ENCODE measurements at places on chromosomes 11 and 22. TPM values are rescaled to one million over a fixed set of nuclear protein-coding genes. Genes with fewer than 3 reads are reported as not detected.

The TMEM45B gene
- polyA plus RNA-seq: 14.0 TPM

- no peaks in the 10 kb centered on the region for H3K4me1 ChIP-seq
- no peaks in the 10 kb centered on the region for H3K27me3 ChIP-seq
- H3K36me3 ChIP-seq: no peaks in the 10 kb centered on the region
- no peak overlapping the region for H3K4me3 ChIP-seq
These were observed 386.2 kb downstream of the CADM1 start for GRCh38 chr11:115117956-115118493.

DNA sequence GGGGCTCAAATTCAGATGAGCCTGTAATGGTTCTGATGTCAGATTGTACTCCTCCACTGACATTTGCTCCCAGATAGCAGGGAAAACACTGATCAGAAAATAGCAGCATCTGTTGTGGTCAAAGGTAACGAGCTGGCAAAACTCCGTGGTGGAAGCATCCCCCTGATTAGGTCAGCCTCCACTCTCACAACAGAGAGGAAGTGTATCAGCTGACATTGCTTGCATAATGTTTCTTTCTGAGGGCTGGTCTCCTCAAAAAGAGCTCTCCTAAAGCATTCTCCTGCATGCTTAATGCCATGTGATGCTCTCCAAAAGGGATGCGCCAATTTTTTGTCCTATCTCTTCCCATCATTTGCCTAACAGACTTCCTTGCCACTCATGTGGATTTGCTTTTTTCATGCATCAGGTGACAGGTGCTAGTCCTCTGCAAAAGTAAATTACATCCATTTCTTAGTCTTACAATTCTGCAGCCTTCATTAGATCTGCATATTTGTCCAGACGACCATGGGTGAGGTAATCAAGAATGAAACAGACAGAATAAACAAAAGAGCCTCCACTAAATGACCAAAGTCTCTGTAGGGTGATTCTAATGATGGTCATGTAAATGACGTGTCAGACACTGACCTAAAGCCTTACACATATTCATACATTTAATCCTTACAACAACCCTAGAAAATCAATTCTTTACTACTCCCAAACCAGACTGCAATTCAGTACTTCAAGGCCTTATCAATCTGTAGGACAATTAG lies 6.4 kb upstream of the TENM4 start:
- no peaks in the 10 kb centered on the region for H3K36me3 ChIP-seq
- H3K4me1 ChIP-seq: no peaks in the 10 kb centered on the region
- H3K4me3 ChIP-seq: no peak overlapping the region
- DNase-seq: no peak
- H3K27me3 ChIP-seq: no peaks in the 10 kb centered on the region

DNA sequence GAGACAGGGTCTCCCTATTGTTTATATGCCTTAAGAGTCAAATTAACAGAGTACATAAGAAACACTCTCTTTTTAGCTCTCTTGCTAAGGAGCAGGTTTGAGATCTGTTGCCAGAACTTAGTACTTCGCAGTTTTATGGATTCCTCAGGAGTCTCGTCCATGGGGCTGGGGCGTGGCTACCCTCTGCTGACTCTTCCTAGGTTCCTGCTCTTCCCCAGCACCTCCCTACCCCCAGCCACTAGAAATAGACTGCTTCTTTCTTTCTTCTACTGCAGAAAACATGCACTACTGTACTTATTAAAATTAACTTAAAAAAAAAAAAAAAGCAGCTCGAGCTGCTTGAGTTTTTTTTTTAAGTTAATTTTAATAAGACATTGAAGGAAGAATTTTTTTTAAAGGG lies 8.0 kb downstream of the FAM118B start:
- H3K27me3 ChIP-seq: no peaks in the 10 kb centered on the region
- H3K36me3 ChIP-seq: no peaks in the 10 kb centered on the region
- no peaks in the 10 kb centered on the region for H3K4me1 ChIP-seq
- no peak overlapping the region for H3K4me3 ChIP-seq

GRCh38 chr22:27060190-27060589 lies 402.8 kb downstream of the MIAT start:
- no peaks in the 10 kb centered on the region for H3K27me3 ChIP-seq
- no peaks in the 10 kb centered on the region for H3K4me1 ChIP-seq
- no peak for DNase-seq
- H3K4me3 ChIP-seq: no peak overlapping the region

DNA sequence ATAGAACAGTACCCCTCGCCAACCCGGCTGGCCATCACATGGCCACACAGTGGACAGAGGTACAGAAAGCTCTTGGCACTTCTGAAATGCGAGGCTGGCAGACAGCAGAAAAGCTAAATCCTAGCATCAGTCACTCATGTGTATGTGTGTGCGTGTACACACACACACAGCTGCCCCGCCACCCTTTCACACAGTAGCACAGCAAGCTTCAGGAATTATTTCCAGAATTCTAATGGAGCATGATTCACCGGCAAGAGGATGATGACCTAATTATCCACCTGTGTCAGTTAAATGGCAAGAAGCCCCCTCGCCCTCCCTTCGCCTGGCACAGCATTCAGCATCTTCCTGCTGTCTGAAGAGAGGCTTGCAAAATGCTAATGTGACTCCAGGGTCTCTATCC lies 336.0 kb downstream of the SHANK2 start:
- no peaks in the 10 kb centered on the region for H3K4me1 ChIP-seq
- H3K27me3 ChIP-seq: no peaks in the 10 kb centered on the region
- DNase-seq: no peak
- no peak overlapping the region for H3K4me3 ChIP-seq
- no peak overlapping the region for H3K27ac ChIP-seq
- no peaks in the 10 kb centered on the region for H3K36me3 ChIP-seq

- H3K36me3 ChIP-seq: no peaks in the 10 kb centered on the region
- H3K4me1 ChIP-seq: no peaks in the 10 kb centered on the region
- no peak for DNase-seq
- no peak overlapping the region for H3K4me3 ChIP-seq
- no peaks in the 10 kb centered on the region for H3K27me3 ChIP-seq
- no peak overlapping the region for H3K27ac ChIP-seq
These were observed 230.3 kb downstream of the CSNK2A3 start for GRCh38 chr11:11122749-11123148.

DNA sequence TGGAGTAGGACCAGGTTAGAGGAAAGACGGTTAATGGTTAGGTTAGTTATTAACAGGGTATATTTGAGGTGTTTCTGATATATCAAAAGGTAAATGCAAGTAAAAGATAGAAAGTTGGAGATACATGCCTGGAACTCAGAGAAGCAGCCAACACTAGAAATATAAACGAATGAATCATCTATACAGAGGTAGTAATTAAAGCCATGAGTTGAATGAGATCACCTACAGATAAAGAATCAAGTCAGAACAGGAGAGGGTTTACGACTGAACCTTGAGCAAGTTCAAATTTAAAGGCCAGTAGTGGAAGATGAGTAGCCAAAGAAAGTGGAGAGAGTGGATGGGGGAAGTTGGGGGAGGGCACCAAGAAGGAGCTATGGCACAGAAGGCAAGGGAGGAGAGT lies 73.9 kb downstream of the SPON1 start:
- no peaks in the 10 kb centered on the region for H3K27me3 ChIP-seq
- H3K4me1 ChIP-seq: no peaks in the 10 kb centered on the region
- DNase-seq: no peak
- no peaks in the 10 kb centered on the region for H3K36me3 ChIP-seq

The CATSPER1 gene
- not detected for polyA plus RNA-seq

The POU2AF1 gene
- 0.37 TPM for polyA plus RNA-seq

DNA sequence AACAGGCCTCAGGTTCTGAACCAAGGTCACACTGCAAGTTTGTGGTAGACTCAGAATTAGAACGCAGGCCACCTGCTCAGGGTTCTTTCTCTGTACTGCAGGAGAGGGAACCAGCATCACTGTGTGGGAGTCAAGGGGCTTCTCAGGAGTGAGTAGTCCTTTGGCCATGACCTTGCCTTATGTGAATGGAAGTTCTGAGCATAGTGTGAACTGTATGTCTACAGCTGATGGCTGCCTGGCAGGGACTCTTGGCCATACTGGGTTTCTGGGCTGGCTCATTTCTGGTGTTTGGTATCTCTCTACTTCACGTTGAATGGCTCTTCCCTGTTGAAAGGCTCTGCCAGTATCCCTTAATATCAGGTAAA lies 40.1 kb upstream of the TUB start:
- no peak for DNase-seq
- H3K36me3 ChIP-seq: no peaks in the 10 kb centered on the region
- no peaks in the 10 kb centered on the region for H3K4me1 ChIP-seq
- H3K27me3 ChIP-seq: no peaks in the 10 kb centered on the region
- H3K4me3 ChIP-seq: no peak overlapping the region

The OR52A1 gene
- polyA plus RNA-seq: not detected

GRCh38 chr11:65821107-65821506 lies 12.7 kb upstream of the SNX32 start:
- peaks cover 12% of the 10 kb centered on the region for H3K4me1 ChIP-seq
- H3K27me3 ChIP-seq: no peaks in the 10 kb centered on the region
- DNase-seq: no peak
- no peak overlapping the region for H3K27ac ChIP-seq
- H3K36me3 ChIP-seq: no peaks in the 10 kb centered on the region
- H3K4me3 ChIP-seq: no peak overlapping the region

DNA sequence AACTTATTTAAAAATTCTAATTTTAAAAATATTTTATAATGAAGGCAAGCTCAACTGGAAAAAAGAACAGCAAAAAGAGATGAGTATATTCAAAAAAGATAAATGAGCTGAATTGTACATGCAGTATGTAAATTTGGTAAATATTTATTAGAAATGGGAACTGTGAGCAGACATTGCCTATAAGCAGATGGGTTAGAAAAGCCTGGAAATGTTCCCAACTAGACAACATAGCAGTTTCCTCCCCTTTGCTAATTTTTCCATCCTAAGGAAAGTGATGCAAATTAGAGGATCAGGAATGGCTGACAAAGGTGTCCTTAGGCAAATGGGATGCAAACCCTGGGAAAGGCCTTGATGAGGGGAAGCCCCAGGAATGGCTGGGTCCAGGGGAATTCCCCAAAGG lies 37.2 kb downstream of the TP53I11 start:
- H3K4me1 ChIP-seq: peaks cover 7% of the 10 kb centered on the region
- H3K4me3 ChIP-seq: no peak overlapping the region
- DNase-seq: no peak
- H3K27ac ChIP-seq: no peak overlapping the region
- peaks cover 3% of the 10 kb centered on the region for H3K36me3 ChIP-seq

GRCh38 chr11:10478574-10479550 lies 23.8 kb downstream of the AMPD3 start:
- no peak overlapping the region for H3K4me3 ChIP-seq
- H3K27me3 ChIP-seq: no peaks in the 10 kb centered on the region
- DNase-seq: no peak
- H3K36me3 ChIP-seq: peaks cover 57% of the 10 kb centered on the region
- no peak overlapping the region for H3K27ac ChIP-seq
- H3K4me1 ChIP-seq: no peaks in the 10 kb centered on the region

DNA sequence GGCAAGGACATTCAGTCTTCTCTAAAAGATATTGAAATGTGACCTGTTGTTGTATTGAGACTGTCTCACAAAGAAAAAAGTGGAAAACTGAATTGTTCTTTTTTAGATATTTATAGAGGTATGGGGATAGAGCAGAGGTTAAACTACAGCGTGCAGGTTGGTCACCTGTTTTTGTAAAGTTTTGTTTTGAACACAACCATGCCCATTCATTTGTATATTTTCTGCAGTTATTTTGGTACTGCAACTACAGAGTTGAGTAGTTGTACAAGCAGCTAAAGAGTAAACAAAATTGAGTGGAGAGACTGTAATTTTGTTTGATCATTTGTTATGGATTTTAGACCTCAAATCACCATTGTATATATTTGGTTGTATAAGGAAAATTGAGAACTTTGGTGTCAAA lies 11.3 kb downstream of the EED start:
- DNase-seq: no peak
- H3K27me3 ChIP-seq: no peaks in the 10 kb centered on the region
- H3K36me3 ChIP-seq: peaks cover 20% of the 10 kb centered on the region
- H3K27ac ChIP-seq: no peak overlapping the region

- DNase-seq: no peak
- H3K27me3 ChIP-seq: no peaks in the 10 kb centered on the region
- no peaks in the 10 kb centered on the region for H3K4me1 ChIP-seq
- H3K36me3 ChIP-seq: no peaks in the 10 kb centered on the region
- H3K27ac ChIP-seq: no peak overlapping the region
- no peak overlapping the region for H3K4me3 ChIP-seq
These were observed 45.4 kb downstream of the OR4C46 start for GRCh38 chr11:54558407-54558806.

GRCh38 chr11:10327254-10327653 lies 22.4 kb downstream of the ADM start:
- no peaks in the 10 kb centered on the region for H3K36me3 ChIP-seq
- no peak overlapping the region for H3K4me3 ChIP-seq
- peaks cover 4% of the 10 kb centered on the region for H3K27me3 ChIP-seq
- no peak for DNase-seq
- H3K4me1 ChIP-seq: peaks cover 5% of the 10 kb centered on the region
- no peak overlapping the region for H3K27ac ChIP-seq

Data from CD4-positive, alpha-beta memory T cell (primary cell).